ENCODE measurements at places on chromosomes 3 and 15.

- DNase-seq = no peak
These were observed 183.8 kb downstream of the THRB start for GRCh38 chr3:24310887-24311286.

GRCh38 chr3:65385805-65386204, 652.9 kb downstream of the MAGI1 start:
- no peak for DNase-seq

GRCh38 chr15:100891307-100892012, 11.8 kb downstream of the ALDH1A3 start:
- no peak for DNase-seq

DNA sequence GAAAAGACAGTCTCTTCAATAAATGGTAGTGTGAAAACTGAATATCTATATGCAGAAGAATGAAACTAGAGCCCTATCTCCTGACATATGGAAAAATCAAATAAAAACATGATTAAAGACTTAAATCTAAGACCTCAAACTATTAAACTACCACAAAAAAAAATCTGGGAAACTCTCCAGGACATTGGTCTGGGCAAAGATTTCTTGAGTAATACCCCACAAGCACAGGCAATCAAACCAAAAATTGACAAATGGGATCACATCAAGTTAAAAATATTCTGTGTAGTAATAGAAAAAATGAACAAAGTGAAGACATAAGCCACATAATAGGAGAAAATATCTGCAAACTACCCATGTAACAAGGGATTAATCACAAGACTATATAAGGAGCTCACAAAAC, 286.4 kb downstream of the TBC1D5 start:
- DNase-seq = no peak

DNA sequence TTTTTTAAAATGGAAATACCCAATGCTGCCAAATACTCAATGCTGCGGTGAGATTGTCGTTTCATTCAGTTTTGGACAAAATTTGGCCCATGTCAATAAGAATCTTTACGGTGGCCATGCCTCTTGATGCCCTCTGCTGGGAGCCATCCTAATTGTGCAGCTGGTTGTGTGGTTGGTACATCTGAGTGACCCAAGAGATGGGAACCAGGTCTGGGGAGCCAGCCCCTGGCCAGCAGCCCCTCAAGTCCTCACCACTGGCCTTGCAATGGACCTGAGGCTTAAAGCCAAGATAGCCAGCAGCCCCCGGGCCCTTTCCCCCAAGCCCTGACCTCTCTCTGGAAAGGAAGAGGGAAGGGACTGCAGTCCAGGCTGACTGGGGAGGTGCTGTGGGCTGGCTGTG, 36.4 kb upstream of the ESYT3 start:
- no peak for DNase-seq

- DNase-seq = no peak
These were observed 1.9 kb downstream of the CHST2 start for GRCh38 chr3:143121241-143122088.

All from esophagus squamous epithelium (tissue), 5 donors.